T-helper 17 cell (primary cell): ENCODE measurements at places on chromosomes 7 and 10. TPM values are rescaled to one million over a fixed set of nuclear protein-coding genes. Genes with fewer than 3 reads are reported as not detected.

DNA sequence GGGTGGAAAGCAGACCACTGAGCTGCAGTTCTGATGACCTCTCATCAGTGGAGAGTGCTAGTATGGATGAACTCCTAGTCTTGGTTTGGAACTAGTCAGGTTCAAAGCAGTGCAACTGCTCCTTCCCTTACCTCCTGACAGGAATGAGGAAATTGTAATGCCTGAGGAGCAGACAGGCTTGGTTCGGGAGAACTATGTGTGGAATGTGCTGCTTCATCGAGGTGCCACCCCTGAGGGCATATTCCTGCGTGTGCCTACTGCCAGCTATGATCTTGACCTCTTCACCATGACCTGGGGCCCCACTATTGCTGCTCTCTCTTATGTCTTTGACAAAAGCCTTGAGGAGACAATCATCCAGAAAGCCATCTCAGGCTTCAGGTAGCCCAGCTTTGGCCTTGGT is 27.4 kb upstream of the NFKB2 start:
- DNase-seq: no peak

- no peak for DNase-seq
These were observed 50.2 kb downstream of the ABI1 start for GRCh38 chr10:26810435-26811026.

DNA sequence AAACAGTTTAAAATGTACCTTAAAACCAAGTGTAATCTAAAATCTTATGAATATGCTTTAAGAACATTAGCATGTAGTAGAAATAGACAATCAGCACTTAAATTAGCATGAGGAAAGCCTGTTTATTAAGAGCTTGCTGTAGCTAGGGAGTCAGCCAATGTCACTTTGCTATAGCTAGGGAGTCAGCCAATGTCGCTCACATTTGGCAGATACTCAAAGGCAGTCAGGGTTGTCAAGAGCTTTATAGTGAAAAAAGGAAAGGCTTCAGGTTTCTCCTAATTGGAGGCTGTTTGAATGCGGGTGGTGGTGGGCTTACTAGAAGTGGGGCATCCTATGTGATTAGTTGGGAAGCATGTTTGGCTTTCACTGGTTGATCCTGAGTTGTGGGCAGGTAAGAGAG is 226.2 kb upstream of the DGKB start:
- no peak for DNase-seq

- DNase-seq: no peak
These were observed 171.8 kb downstream of the VTI1A start for GRCh38 chr10:112618814-112619213.

DNA sequence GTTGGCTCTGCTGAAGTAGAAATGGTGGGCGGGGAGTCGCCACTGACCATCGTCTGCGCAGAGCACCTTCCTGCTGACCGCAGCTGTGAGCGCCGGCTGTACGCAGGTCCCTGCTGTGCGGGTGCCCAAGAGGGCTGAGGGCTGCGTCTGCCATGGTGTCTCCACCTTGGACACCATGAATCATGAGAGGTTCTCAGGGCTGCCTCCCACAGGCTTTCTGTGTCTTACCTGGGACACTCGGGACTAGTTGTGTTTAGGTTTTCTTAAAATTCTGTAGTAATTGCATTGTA is 44.9 kb upstream of the PRKAR1B start:
- DNase-seq: no peak

The UCN3 gene
- total RNA-seq: not detected

The NUDCD3 gene
- total RNA-seq: 69.2 TPM

The SLC39A12 gene
- total RNA-seq: not detected
